M059J (cell line): ENCODE measurements at places on chromosomes 1 and 21. TPM values are rescaled to one million over a fixed set of nuclear protein-coding genes. Genes with fewer than 3 reads are reported as not detected.

HSD11B1 gene
- 1.9 and 4.3 TPM in 2 replicates for total RNA-seq

DNA sequence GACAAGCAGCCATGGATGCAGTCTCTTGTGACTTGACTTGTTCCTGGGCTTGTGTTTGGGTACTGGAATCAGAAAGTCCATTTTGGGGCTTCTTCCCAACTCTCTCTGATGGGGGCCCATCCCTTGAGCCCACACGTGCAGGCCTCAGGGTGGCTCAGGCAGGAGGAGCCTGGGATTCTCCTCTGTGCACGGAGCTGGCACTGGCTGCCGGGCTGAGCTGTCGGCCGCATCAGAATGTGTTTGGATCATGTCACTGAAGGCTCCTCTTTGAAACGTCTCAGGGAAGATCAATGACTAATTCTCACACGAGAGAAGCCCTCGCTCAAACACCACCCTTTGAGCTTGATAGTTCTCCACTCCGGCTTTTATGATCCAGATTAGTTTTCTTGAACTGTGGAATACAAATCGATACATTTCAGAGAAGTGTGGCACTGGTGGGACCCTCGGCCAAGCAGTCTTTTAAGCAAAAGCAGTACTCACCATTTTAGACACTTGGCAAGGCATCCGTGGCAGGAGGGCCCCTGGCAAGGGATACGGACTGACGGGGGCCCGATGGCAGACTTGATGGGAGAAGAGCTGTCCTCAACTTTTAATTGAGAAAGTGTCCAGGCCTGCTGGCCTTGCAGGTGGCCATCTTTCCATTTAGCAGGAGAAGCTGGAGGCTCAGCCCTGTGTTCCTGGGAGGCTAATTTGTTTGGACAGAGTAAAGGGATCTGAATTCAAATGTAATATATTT is 220.7 kb upstream of the C1orf174 start:
- DNase-seq: no peak

GRCh38 chr1:10712568-10713362 is 83.7 kb downstream of the CASZ1 start:
- DNase-seq: no peak

GRCh38 chr1:236458996-236459395 is 64.8 kb upstream of the LGALS8 start:
- DNase-seq: no peak

DNA sequence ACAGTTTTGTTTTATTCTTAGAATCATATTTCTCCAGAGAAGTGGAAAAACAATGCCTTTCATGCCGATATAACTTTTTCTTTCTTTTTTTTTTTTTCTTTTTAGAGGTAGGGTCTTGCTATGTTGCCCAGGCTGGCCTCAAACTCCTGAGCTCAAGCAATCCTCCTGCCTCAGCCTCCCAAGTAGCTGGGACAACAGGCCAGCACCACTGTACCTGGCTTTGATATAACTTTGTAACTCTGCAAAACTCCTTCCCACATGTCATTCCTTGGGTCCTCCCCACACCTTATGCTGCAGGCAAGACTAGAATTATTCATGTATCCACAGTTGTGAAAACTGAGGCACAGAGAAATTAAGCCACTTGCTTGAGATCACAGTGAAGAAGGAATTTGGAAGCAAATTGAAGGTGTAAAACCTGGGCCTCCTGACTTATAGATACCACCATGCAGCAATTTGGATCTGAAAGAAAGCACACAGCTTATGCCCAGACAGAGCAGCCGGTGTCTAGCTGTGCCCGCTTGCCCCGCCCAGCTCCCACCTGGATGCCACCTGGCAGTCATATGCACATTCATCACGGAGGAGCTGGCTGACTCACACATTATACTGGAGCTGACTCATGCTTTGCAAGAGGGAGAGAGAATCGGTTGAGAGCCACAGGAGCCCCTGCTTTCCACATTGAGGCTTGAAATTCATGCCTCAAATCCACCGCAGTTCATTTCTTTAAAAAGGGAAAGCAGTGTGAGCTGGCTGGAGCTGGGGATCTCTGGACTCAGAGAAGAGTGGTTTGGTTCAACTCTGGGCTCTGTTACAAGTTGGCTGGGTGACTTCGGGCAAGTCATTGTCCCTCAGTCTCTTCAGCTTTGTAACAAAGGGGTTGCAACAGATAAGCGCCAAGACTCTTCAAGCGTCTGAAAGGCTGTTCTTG is 8.3 kb upstream of the SLC2A1 start:
- DNase-seq: peak; percentile 98

FLG gene
- 0.05 and 0.17 TPM in 2 replicates for total RNA-seq

MYOC gene
- not detected in 2 replicates for total RNA-seq

DNA sequence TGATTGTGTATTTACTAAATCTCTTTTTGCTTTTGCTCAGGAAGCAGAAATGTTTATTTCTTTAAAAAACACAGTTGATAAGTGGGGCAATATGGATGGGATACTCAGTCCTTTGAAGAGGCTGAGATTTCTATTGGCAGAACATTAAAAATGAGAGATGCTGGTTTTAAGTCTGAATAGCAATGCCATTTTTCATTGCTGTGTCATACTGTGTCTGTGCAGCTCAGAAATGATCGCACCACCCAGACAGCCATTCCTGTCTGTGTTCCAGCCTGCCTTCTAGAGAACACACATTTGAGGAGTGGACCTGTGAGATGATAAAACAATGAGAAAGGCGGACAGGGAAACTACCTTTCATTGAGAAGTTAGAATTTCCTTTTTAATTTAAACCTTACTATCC is 231.2 kb upstream of the USP24 start:
- peak; percentile 27 for DNase-seq

GRCh38 chr1:235763962-235764361 is 102.7 kb downstream of the LYST start:
- DNase-seq: no peak
